ENCODE measurements at places on chromosomes 1 and 21. TPM values are rescaled to one million over a fixed set of nuclear protein-coding genes. Genes with fewer than 3 reads are reported as not detected.
A peak's percentile ranks its signal among the peaks of the same experiment; 100 is the strongest.

NFIA gene
- total RNA-seq, result 87.5 TPM

PMVK gene
- 15.0 TPM for total RNA-seq

GRCh38 chr21:45972716-45973474, 8.7 kb upstream of the COL6A1 start:
- peak overlapping the region; percentile 83 for H3K27ac ChIP-seq
- peak; percentile 40 for DNase-seq
- no peaks in the 10 kb centered on the region for H3K27me3 ChIP-seq
- peaks cover 23% of the 10 kb centered on the region for H3K4me1 ChIP-seq

SPATA45 gene
- total RNA-seq, result not detected

DNA sequence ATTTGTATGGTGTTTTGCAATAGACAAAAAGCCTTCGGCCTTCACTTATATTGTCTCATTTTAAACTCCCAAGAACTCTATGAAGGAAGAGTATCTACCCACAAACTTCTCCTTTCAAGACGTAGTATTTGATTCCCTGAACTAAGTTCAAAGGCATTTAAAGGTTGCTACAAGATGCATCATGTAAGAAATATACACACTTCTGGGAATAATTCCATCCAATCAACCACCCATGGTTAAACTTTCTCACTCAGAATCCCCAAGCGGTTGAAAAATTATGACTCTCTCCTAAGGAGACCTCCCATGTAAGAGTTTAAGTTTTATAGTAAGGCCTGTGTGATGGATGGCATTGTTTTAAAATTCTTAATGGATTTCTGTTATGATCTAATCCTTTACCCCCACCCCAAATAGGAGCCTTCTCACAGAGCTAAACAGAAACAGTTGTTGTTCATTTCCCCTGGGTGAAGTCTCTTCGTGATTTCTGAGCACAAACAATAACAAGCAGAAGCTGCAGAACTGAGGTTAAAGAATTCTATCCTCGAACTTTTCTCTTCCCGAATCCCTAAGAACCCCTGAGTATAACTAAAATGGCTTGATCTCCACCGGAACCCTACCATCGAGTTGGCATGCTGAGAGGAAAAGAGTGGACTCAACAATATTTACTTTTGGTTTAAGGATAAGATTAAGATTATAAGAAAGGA, 185.0 kb downstream of the TGFBR3 start:
- H3K4me1 ChIP-seq, result no peaks in the 10 kb centered on the region
- peak overlapping the region; percentile 57 for H3K27ac ChIP-seq
- no peak for DNase-seq
- no peak overlapping the region for H3K4me3 ChIP-seq
